IMR-90 (cell line): ENCODE measurements at places on chromosomes 3 and 15. TPM values are rescaled to one million over a fixed set of nuclear protein-coding genes. Genes with fewer than 3 reads are reported as not detected.

The ARMC8 gene
- 66.7 and 75.1 TPM in 2 replicates for total RNA-seq

The ZPLD1 gene
- total RNA-seq = under 0.01 TPM in 2 replicates

GRCh38 chr15:50500352-50500751 lies 46.1 kb downstream of the USP50 start:
- DNase-seq = no peak

DNA sequence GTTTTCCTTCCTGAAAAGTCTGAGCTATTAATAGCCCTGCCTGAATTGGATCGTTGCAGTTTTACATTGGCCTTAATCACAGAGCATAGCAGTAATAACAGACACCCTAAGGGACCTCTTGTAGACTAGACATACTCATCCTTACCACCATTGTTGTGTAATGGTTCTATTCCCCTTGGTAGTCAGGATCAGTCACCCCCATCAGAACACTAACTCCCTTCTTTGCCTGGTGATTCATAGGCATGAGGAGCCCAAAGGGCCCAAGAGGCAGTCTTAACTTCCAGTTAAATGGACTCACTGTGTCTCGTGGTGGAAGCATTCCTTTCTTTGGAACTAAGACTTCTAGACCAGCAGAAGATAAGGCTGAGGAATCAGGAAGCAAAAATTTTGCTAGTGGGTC lies 20.2 kb downstream of the CGGBP1 start:
- peak; percentile 80 for DNase-seq

- DNase-seq = no peak
These were observed 6.7 kb upstream of the SLC12A8 start for GRCh38 chr3:125219261-125219701.
